ENCODE measurements at places on chromosomes 7 and 10.
A peak's percentile ranks its signal among the peaks of the same experiment; 100 is the strongest.

DNA sequence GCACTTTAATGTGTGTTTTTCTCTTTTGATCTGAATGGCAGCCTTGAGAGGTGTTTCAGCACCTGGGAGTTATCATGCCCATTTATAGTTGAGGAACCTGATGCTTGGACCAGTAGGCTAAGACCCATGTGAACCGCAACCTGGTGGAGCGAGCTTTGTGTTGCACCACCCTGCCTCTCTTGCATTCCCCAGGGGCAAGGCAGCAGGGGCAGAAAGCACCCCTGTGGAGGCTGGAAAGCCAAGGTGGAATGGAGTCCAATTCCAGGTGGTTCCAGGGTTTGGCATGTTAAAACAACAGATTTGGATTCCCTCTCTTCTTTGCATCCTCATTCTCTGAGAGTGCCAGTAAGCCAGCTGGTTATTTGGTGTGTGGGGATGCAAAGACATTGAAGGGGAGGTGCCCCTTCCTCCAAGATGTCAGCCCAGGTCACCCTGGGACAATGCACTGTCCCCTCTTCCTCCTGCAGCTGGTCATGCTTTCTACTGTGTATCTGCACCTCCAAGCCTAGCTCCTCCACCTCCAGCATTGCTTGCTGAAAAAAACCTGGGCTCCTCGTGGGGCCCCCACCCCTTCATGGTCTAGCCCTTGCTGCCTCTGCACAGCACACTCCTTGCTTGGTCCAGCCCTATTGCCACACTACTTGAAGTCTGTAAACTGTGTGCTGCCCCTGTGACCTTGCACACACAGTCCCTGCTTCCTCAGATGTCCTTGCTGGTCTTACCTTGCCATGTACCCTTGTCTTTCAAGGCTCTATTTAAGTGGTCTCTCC, 5.6 kb upstream of the CDH23 start:
- peak; percentile 70 for DNase-seq

GRCh38 chr10:115023715-115024114, 69.5 kb upstream of the ATRNL1 start:
- no peak for DNase-seq

DNA sequence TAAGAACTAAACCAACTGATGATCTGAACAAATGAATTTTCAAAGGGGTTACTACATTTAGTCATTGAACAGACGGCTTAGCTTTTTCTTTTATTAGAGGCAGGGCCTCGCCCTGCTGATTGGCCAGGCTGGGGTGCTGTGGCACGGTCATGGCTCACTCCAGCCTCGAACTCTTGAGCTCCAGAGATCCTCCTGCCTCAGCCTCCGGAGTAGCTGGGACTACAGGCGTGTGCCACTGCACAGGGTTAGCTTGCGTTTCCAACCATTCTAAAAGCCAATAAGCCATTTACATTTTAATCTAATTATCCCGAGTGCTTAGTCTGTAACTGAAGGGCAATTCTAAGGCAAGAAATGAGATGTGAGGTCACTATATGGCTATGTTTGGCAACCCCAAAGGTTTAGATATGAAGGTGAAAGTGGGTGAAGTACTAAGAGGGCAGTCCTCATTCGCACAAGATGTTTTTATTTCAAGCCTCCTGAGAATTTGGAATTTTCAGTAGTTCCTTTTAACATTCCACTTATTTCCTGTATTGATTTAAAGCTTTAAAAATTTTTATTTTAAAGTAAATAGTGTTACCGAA, 1.6 kb upstream of the CDK13 start:
- DNase-seq = no peak

GRCh38 chr10:78657163-78657861, 411.5 kb upstream of the ZMIZ1 start:
- peak; percentile 94 for DNase-seq

- no peak for DNase-seq
These were observed 151.3 kb downstream of the HGF start for GRCh38 chr7:81618396-81619014.

DNA sequence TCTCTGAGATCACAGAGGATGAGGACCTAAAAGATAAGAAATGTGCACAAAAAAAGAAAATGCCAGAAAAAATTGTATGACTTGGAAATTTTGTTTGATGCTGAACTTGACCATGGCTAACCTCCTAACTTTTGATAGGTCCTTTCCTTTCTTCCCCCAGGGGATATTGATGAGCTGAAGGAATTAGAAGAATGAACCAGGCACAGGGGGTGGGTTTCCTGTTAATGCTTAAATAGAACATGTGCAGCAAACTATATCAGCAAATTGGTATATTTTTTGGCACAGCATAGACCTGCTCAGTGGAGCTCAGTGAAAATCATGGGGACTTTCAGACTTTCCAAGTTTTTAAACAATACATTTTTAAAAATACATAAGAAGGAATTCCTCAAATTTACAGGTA, 300.7 kb downstream of the HDAC9 start:
- no peak for DNase-seq
